Mesenteric fat pad (tissue), 1 donor: ENCODE measurements at places on chromosomes 3 and 15.

DNA sequence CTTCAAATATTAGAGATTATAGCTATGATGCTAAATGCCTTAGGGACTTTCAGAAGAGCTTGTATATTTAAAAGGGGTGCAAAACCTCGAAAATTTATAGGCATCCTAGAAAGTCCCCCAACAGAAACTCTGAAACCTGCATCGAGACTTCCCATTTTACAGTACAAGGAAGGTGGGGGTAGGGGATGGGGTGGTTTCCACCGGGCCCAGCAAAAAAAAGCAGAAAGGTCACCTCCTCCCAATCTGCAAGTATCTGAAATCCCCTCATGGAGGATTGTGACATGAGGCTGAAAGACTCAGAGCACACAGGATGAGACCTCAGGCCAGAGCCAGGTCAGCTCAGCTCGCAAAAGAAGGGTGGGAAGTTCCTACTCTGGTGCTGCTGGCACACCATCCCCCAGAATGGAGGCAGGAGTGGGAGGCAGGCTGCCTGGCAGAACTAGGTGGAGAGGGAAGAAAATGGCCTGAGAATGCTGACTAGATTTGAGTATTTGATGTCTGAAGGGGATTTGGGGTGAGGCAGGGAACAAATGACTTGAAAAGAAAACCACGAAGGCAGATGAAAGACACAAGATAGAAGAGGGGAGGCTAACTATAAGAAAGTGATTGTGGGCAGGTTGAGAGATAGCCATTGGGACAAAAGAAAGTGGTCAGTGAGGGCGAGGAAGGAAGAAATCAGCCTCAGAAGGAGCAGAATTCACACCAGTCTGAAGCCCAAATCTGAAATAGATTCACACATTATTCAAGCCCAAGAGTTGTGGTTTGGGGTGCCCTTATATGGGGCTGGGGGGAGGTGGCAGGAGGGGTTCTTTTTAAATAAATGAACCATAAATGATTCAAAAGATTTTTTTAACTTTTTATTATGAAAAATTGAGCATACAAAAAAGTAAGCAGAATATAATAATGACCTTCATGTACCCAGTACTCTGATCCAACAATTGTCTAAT is 22.5 kb upstream of the TSC22D2 start:
- no peak for DNase-seq

DNA sequence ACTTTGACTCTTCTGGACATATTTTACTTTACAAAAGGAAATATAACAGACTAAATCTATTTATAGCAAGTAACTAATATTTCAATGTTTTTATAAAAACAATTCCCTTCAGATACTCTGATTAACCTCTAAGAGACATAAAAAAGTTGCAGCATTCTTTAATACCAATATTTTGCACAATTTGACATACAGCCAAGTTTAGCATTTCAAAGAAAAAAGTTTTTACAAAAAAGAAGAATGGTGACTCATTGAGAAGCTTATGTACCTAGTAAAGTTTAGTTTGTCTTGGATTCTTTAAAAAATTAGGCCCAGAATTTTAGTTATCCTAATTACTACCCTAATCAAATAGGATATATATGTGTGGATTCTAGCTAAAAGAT is 17.6 kb downstream of the DAZL start:
- no peak for DNase-seq

DNA sequence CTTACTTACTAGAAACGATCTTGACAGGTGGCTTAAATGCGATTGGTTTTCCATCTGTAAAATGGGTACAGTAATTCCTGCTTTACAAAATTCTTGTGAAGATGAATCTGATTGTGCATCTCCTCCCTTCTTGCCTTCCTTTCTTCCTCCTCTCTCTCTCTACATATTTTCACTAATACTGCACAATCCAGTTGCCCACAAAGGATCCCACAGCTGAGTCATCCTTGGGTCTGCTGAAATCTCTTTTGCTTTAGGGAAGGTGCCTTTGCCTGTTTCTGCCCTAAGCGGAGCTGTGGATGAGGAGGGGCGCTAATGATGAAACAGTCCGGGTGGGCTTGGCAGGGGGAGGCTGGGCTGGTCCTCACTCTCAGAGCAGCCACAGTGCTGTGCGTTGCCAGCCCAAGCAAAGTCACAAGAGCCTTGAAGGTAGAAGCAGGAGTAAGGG is 46.1 kb downstream of the AMOTL2 start:
- DNase-seq = peak; percentile 88

DNA sequence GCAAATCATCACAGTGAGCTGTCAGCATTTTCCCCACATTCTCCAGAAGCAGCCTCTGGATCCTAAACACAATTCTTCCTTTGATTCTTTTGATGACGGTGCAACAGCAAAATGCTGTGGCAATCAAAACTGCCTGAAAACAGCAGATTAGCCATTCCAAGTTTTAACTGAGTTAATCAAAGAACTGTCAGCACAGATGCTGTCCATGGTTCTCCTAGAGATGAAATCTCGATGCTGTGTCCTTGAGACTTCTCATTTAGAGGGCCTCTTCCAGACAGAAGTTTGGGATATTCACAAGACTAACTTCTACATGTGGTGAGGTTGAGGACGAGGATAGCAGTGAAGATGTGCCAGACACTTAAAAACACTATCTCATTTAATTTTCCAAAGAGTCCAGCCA is 50.4 kb upstream of the GYG1 start:
- no peak for DNase-seq

- no peak for DNase-seq
Measured at GRCh38 chr3:106640353-106640752, 736.9 kb upstream of the CCDC54 start.

GRCh38 chr3:168574455-168575158 is 478.9 kb upstream of the GOLIM4 start:
- no peak for DNase-seq
